ENCODE measurements at places on chromosomes 2 and 18.

DNA sequence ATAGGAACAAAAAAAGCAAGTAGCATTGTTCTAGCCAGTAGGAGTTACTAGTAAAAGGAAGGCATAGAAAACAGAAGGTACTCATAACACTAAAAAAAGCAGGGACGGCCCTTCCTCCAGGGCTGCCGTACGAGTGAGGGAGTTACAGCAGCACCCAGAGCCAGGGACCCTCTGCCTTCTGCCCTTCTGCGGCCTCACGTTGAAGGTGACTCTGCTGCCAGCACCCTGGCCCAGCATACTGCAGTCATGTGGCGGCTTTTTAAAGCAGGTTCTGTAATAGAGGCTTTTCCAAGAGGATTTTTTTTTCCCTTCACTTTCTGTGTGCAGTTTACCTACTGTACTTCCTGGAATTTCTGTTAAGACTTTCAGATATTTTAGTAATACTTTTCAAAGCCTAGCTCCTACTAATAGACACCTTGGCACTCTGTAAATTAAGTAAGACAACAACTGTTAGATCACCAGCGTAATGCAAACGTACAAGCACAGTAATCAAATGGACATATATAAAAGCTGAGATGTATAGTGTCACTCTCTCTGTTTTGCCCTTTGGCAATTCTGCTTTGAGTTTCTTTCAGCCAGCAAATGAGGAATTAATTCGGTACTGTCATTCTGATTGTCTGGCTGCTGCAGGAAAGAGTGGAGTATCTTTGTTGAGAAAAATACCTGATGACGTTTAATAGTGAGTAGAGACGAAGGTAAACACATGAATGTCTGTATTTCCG, 161.5 kb downstream of the PTGR3 start:
- DNase-seq = peak; percentile 69

GRCh38 chr18:37361335-37362157, 204.1 kb downstream of the CELF4 start:
- no peak for DNase-seq

DNA sequence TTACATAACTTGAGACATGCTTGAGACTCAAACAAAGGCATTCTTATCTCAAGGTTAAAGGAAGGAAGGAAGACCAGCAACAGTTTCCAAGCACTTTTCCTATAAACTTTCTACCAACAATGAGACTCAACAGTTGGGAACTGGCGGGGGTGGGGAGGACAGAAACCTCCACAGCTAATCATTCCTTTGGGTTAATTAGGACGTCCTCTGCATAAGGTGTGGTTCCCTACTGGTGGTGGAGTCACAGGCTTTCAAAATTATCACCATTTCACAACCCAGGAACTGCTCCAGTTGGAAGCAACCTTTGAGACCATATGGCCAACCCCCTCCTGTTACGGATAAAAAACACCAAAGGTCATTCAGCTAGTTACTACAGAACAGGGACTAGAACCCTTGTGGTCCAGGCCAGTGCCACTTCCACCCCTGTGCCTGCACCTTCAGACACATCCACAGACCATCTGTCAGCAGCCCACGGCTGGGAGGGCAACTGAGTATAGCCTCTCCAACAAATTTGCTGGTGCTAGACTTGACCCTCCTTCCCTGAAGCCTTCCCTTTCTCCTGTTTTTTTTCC, 30.1 kb upstream of the ATL2 start:
- DNase-seq = no peak

DNA sequence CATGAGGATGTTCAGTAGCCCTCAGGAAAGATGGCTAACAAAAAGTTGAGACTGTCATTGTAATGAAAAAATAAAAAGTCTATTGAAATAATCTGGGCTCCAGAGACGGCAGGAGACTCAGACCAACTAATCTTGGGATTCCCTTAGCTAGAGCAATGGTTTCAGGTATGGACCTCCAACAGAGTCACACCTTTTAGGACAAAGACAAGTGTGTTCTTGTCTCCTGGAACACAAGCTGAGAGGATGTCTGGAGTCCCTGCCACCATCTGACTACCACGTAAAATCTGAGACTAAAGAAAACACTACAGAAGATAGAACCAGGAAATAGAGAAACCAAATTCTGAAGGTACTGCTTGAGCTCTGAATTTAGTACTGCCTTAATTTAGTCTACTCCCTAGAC, 103.3 kb upstream of the RBBP8 start:
- no peak for DNase-seq

GRCh38 chr2:150387586-150388288, 99.7 kb downstream of the RND3 start:
- DNase-seq = no peak

GRCh38 chr2:66569321-66569851, 134.5 kb downstream of the MEIS1 start:
- DNase-seq = no peak

GRCh38 chr2:180983468-180984242, 3.2 kb downstream of the UBE2E3 start:
- peak; percentile 51 for DNase-seq

- DNase-seq = no peak
Measured at GRCh38 chr2:220134756-220135534, 507.5 kb downstream of the SLC4A3 start.

DNA sequence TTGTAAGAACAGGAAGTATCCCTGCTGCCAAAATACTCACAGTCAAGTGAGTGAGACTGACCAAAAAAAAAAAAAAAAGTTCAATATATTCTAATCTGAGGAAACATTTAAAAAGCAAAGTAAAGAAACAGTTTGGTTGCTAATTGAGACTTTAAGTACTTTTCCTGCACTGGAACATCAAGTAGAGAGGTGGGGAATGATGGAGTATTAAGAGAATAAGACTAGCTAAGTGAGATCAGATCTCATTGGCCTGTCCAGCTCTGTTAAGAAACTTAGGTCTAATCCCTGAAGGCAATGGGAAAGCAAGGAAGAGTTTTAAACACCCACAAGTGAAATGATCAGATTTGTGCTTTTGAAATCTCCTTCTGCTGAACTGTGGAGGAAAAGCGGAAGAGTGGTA, 27.8 kb upstream of the MAP4K3 start:
- no peak for DNase-seq

GRCh38 chr2:213089438-213089837, 62.0 kb downstream of the IKZF2 start:
- DNase-seq = no peak

GRCh38 chr2:126774761-126775160, 118.8 kb downstream of the GYPC start:
- no peak for DNase-seq

GRCh38 chr2:9549420-9549819, 6.2 kb downstream of the ADAM17 start:
- no peak for DNase-seq

DNA sequence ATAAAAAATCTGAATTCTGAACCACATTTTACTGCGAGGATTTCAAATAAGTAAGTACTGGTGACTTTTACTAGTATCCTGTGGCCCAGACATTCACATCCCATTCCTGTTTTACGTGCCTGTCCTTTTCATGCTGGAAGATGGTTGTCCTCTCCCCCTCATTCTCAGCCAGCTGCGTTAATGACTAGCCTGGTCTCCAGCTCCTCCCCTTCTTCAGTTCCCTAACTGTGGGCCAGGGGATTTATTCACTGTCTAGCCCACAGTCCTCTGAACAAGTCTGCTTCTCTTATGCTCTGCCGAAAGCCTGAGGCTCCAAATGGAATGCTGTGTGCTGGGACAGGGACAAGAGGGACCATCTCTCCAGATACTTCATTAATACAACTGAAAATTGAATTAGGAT, 373.9 kb downstream of the PTPRM start:
- no peak for DNase-seq

GRCh38 chr2:118525346-118525745, 322.1 kb downstream of the EN1 start:
- no peak for DNase-seq

DNA sequence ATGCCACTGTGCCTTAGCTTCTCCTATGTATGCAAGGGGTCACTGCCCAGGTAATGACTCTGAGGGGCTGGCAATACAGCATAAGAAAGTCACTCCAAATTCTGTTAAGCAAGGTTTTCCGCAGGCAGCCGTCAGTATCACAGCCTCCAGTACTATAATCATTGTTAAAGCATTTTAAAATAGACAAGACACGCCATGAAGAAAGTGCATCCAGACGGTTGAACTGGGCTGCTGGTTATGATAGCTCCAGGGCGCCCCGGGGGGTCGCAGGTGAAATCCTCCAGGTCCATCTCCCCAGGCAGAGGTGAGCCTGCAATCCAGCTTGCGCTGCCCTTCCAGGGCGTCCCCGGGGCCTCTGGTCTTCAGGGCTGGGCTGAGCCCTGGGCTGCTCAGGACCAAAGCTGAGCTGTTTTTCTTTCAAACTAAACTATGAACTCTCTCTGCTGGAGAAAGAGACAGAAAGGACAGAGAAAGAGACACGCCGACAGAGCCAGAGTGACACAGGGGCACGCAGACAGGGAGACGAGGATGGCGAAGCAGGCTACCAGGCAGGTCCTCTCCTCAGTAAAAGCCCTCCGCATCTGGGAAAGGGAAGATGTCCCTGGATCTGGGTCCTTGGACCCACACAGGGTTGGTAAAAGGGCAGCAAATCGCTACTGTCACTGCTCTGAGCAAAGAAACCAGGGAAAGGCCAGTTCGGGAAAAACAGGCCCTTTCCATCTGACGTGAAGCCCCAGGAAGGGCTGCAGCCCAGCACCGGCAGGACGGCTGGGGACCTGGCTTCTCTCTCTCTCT, 2.1 kb upstream of the TWIST2 start:
- no peak for DNase-seq

DNA sequence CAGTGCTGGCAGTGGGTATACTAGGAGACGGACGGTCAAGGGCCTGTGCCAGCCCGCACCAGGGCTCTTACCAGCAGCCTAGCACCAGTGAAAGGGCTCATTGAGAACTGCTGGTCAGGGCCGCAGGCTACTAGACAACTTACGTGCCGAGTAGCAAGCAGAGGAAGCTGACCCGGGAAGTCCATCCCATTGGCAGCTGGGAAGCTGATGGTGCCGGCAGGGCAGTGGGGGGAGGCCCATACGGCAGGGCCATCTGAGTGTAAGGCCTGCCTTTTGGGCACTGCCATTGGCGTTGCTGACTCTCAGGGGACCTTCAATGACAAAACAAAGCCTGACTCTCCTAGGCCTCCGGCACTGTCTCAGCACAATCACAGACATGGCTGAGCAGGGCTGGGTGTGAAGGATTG, 20.6 kb downstream of the EFR3B start:
- no peak for DNase-seq

GRCh38 chr2:36597532-36598377, at the start of gene FEZ2:
Gene FEZ2, minus strand, starts transcription at chr2:36598168. Its CDS starts 26 bp downstream, at chr2:36598142.
- DNase-seq = no peak

- no peak for DNase-seq
Measured at GRCh38 chr2:133760376-133760775, 192.1 kb upstream of the NCKAP5 start.

DNA sequence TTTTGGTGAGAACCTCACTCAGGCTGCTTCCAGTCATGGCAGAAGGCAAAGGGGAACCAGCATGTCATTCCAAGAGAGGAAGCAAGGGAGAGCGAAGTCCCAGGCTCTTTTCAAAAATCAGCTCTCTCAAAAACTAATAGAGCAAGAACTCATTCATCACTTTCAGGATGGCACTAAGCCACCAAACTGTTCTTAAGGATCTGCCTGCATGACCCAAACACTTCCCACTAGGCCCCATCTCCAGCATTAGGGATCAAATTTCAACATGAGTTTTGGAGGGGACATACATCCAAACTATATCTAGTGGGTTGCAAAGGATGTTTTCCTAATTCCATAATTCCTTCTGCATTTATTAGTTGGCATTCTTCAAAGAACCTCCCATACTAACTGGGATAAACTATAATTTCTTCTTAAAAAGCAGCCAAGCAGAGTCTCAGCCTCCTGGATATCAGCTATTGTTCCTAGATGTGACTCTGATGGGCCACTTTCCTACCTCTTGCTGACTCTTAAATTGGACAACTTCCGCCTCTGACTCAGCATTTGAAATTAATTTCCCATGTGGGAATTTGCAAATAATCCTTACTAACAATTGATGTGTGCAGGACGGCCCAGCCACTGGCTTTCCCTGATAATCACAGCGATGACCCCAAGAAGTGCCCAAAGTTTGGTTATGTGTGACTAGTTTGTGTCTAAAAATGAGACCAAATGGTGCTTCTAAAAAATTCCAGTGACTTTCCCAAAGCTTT, 5.5 kb upstream of the REV1 start:
- DNase-seq = no peak

DNA sequence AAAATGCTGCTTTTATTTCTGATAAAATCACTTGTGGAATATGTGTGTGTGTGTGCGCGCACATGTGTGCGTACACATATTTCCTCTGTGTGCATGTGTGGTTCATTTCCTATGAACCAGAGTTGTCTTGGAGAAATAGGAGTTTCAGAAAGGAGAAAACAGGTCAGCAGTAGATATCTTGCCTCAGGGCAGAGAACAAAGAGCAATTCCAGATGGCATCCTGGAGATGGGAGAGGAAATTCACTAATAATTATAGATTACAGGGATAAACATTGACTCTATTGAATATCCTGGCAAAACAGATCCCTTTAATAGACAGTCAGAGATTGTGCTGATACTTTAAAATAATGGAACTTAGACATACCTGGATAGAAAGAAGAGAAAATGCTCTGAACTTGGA, 298.0 kb downstream of the TRIB2 start:
- DNase-seq = no peak

- DNase-seq = no peak
Measured at GRCh38 chr18:61628085-61628484, 264.7 kb downstream of the RNF152 start.

- no peak for DNase-seq
Measured at GRCh38 chr2:218086478-218086877, 17.4 kb downstream of the RUFY4 start.

DNA sequence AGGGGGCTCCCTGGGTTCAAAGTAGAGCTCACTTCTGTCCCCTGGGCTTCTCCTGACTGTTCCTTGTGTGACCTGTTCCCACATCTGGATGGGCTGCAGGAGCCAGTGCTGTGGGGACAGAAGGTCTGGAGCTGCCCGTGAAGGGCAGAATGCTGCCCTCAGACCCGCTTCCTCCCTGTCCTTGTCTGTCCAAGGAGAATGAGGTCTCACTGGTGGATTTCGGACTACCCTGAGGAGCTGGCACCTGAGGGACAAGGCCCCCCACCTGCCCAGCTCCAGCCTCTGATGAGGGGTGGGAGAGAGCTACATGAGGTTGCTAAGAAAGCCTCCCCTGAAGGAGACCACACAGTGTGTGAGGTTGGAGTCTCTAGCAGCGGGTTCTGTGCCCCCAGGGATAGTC, 15.5 kb downstream of the EMX1 start:
- no peak for DNase-seq

- DNase-seq = no peak
Measured at GRCh38 chr2:123915380-123915779, 109.7 kb upstream of the CNTNAP5 start.
